ENCODE measurements at places on chromosomes 13 and 19.

DNA sequence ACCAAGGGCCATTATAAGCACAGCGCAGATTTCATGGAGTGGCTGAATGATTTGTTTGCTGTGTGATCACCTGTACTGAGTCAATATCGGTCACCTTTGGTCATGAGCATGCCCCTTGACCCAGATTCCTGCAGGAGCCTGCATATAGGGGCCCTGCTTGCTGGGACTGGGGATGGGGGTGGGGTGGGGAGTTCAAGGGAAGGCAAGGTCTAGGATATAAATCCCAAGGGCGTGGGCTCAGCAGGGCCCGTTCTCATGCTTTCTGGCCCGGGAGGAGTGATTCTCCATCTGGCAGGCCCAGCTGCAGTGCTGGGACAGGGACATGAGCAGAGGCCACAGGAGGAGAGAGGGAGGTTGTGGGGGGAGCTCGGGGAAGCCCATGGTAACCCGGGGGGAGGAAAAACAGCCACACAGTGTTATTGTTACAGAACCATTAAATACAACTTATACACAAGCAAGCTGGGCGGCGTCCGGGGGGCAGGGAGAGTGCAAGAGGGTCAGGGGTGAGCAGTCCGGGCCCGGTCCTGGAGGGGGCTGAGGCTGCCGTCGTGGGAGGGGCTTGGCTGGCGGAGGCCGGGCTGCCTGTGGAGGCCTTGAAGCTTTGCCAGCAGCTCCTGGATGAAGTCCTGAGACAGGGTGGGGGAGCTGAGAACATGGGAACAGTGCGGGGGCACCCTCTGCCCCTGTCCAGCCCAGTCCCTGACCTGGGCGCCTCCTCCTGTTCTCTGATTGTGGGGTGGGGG is 5.2 kb downstream of the PPP1R14A start:
- no peak for DNase-seq

- DNase-seq, result no peak
Measured at GRCh38 chr13:47142105-47142504, 245.3 kb upstream of the HTR2A start.

DNA sequence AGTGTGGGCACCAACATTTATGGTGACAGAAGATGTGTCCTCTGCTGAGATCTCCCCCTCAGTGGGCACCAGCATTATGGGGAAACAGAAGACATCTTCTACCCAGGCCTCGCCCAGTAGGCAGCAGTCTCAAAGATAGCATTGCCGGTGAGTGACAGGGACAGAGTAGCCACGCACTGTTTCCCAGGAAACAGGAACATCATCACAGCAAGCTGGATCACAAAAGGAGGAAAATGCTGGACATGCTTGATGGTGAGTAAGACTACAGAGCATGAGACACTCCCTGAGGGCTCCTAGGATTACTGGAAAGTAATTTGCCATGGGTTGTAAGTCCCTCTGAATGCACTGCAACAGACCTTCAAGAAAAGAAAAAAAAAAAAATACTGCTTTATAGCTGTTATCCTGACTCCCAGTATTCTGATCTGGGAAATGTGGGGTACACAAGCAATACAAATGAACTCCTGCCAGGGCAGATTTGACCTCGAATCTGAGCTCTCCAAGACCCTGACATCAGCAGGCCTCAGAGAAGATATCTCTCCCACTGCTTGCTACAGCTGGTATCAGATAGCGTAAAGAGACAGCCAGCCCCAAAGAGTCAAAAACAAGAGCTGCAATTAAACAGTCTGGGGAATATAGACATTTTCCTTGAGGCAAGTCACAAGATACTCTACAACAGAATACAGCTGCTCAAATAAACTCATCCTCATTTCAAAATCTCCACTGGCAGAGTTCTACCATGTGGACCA is 180.4 kb downstream of the RBM26 start:
- no peak for DNase-seq

- DNase-seq, result no peak
Measured at GRCh38 chr13:100382785-100383184, 205.8 kb downstream of the GGACT start.
